Heart left ventricle (tissue), 16 donors: ENCODE measurements at places on chromosomes 5 and 9. TPM values are rescaled to one million over a fixed set of nuclear protein-coding genes. Genes with fewer than 3 reads are reported as not detected.

DNA sequence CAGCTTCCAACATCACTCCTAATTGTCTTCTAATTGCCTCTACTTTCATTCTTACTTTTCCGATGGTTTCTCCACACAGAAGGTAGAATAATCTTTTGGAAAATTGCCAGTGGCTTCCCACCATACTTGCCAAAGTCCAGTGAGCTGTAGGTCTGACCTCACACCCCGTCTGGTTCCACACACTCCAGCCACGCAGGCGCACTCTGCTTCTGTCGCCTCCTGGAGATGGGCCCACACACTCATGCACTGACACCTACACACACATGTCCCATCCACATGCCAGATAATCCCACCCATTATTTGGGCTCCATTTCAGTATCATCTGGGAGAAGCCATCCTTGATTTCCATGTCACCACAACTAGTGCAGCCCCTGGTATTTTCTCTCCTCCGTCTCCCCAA is 12.7 kb downstream of the SHC3 start:
- no peak for DNase-seq

GRCh38 chr5:34488984-34489383 is 167.1 kb upstream of the RAI14 start:
- no peak for DNase-seq

The FST gene
- total RNA-seq = 0.62 TPM

DNA sequence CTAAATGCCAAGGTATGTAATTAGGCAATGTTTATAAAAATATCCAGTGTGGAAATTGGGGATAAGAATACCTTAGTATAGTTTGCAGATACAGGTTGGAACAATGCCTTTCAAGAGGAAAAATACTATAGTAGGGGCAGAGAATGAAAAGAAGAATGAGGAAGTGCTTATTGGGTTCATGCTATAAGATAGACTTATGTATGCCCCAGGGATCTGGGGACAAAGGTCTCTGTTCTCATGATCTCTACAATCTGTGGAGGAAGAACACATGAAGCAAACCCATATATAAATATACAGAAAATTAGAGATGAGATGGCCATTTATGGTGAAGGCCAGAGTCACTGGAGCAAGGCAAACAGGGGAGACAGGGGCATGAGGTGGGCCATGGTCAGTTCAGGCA is 106.5 kb upstream of the DAB2 start:
- DNase-seq = no peak

DNA sequence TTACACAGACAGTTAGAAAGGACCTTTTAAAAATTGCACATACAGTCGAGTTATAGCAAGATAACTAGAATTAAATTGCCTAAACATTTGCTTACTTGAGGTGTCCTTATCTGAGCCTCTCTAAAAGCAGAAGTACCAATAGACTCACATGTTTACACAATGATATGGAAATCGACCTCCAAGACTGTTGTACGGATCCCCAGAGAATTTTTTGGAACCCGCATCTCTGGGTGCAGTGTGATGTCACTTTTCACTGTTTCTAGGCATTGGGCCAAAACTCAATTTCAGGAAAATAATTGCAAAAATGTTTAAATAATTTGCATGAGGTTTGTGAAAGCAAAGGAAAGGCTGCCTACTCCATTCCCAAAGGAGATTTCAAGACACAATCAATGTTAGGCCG is 63.1 kb upstream of the ATG10 start:
- DNase-seq = no peak

DNA sequence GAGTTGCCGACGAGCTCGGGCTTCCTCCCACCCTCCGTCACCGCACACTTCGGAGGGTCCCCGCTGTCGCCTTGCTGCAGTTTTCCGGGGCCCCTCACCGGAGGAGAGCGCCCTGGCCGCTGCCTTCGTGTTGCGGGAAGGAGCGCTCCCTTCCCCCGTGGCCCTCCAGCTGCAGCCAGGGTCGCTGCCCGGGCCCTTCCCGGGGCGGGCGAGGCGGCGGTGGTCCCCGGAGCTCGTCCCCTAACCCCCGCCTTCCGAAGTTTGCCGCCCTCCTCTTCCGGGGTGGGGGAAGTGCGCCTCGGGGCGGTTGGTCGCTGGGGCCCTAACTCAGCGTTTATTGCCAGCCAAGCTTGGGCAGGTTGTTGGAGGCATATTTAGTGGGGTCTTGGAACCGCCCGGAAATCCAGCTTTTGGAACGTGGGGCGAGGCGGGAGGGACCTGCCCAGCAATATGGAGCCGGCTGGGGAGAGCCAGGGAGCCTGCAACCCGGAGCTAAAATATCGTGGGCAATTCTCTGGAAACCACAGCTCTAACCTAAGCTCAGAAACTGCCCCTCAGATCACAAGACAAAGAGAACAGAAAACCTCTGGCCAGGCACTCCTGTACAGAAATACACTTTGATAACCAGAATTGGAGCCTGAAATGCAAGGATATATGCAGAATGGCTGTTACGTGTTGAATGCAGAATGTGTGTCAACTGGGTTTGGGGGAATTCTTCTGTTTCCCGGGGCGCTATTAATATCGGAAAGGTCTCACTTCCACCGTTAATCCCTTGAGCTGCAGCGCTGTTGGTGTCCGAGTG is 890 bp downstream of the PIK3R1 start:
- peak; percentile 72 for DNase-seq

The FGF1 gene
- total RNA-seq = 41.2 TPM
